Prostate gland (tissue), 2 donors: ENCODE measurements at places on chromosomes 5 and 9.

GRCh38 chr9:91502913-91503672 is 79.5 kb upstream of the NFIL3 start:
- H3K27ac ChIP-seq = no peak overlapping the region
- no peak overlapping the region for H3K4me3 ChIP-seq
- no peaks in the 10 kb centered on the region for H3K27me3 ChIP-seq
- no peak for DNase-seq
- no peaks in the 10 kb centered on the region for H3K4me1 ChIP-seq
- no peaks in the 10 kb centered on the region for H3K36me3 ChIP-seq

- DNase-seq = no peak
- H3K4me1 ChIP-seq = no peaks in the 10 kb centered on the region
- no peaks in the 10 kb centered on the region for H3K36me3 ChIP-seq
- H3K27me3 ChIP-seq = no peaks in the 10 kb centered on the region
- no peak overlapping the region for H3K4me3 ChIP-seq
Measured at GRCh38 chr9:93317495-93318094, 133.7 kb downstream of the WNK2 start.

GRCh38 chr5:113031104-113031503 is 54.5 kb downstream of the DCP2 start:
- no peaks in the 10 kb centered on the region for H3K4me1 ChIP-seq
- no peaks in the 10 kb centered on the region for H3K27me3 ChIP-seq
- H3K36me3 ChIP-seq = no peaks in the 10 kb centered on the region
- DNase-seq = no peak
- no peak overlapping the region for H3K27ac ChIP-seq

DNA sequence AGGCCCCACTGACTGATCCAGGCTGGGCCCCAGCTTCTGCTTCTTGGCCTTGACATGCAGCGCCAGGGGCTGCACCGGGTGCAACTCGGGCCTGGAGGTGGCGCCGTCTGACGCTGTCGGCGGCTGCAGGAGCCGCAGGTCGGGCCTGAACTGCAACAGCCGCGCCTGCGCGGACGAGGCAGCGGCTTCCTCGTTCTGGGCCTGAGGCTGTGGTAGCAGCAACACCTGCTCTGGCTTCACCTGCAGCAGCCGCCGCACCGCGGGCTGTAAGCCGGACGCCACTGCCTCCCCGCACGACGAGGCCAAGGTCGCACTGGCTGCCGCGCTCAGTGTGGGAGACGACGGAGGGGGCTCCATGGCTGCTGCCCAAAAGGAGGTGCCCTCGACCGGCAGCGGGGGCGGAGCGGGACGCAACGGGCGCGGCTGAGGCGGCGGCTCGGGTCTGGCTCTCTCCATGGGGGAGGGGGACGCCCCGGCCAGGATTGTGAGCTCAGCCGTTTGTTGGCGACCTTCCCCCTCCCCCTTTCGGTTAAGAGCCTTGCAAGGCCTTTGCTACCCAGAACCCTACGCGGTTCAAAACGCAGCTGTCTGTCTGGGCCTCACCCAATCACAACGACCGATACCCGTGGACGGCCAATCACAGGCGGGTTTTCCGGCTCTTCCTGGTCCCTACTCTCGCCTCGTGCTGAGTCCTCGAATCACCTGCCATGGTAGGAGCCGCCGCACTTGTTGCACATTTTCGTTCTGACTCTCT is 438 bp downstream of the SOX30 start:
- peak overlapping the region; percentile 36 for H3K4me3 ChIP-seq
- no peak overlapping the region for H3K27ac ChIP-seq
- no peaks in the 10 kb centered on the region for H3K27me3 ChIP-seq
- no peaks in the 10 kb centered on the region for H3K4me1 ChIP-seq
- H3K36me3 ChIP-seq = no peaks in the 10 kb centered on the region
- DNase-seq = peak; percentile 43

- no peak overlapping the region for H3K4me3 ChIP-seq
- H3K27ac ChIP-seq = no peak overlapping the region
- DNase-seq = no peak
- H3K36me3 ChIP-seq = no peaks in the 10 kb centered on the region
- H3K4me1 ChIP-seq = no peaks in the 10 kb centered on the region
Measured at GRCh38 chr5:169626779-169627178, 10.3 kb upstream of the DOCK2 start.

DNA sequence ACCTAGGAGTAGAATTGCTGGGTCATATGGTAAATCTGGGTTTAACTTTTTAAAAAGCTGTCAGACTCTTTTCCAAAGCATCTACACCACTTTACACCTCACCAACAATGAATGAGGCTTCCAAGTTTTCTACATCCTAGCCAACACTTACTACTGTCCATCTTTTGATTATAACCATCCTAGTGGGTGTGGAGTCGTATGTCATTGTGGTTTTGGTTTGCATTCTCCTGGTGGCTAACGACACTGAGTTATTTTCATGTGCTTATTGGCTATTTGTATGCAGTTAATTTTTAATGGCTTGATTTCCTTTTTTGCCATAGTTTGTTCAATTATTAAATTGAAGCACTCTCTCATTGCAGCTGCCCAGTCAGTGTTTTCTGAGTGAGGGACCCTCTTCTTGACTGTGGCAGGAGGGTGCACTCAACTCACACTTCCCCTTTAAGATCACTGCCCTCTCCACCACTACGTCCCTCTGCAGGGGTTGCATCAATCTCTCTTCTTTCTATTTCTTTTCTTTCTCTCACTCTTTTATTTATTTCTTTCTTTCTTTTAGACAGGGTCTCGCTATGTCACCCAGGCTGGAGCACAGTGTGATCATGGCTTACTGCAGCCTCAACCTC is 182.3 kb downstream of the C9orf152 start:
- DNase-seq = no peak
- H3K27me3 ChIP-seq = no peaks in the 10 kb centered on the region
- H3K4me3 ChIP-seq = no peak overlapping the region
- H3K4me1 ChIP-seq = no peaks in the 10 kb centered on the region
- H3K27ac ChIP-seq = no peak overlapping the region
- H3K36me3 ChIP-seq = no peaks in the 10 kb centered on the region

- no peaks in the 10 kb centered on the region for H3K27me3 ChIP-seq
- no peak overlapping the region for H3K4me3 ChIP-seq
- no peaks in the 10 kb centered on the region for H3K4me1 ChIP-seq
Measured at GRCh38 chr5:169921949-169922348, 58.3 kb downstream of the INSYN2B start.

DNA sequence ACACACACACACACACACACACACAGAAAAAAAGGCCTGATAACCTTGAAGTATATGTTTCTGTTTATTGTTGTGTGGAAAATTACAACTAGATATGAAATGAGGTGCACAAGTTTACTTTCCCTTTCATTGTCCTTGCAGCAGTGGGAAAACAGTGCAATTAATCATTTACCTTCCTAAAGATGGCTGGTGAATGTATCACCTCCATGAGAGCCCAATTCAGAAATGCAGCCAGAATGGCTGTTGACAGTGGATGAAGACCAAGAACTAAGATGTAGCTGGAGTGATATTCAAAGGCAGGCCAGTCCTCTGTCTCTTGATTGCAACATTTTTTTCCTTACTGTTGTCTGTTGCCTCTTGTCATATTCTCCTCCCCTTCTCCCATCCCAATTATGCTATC is 49.6 kb upstream of the EIF4EBP3 start:
- H3K36me3 ChIP-seq = no peaks in the 10 kb centered on the region
- H3K27ac ChIP-seq = no peak overlapping the region
- no peaks in the 10 kb centered on the region for H3K27me3 ChIP-seq
- no peak overlapping the region for H3K4me3 ChIP-seq

- H3K36me3 ChIP-seq = no peaks in the 10 kb centered on the region
- no peaks in the 10 kb centered on the region for H3K4me1 ChIP-seq
- no peak overlapping the region for H3K4me3 ChIP-seq
- H3K27ac ChIP-seq = no peak overlapping the region
Measured at GRCh38 chr5:145588113-145588512, 247.0 kb downstream of the PRELID2 start.

- H3K27me3 ChIP-seq = no peaks in the 10 kb centered on the region
- no peak for DNase-seq
- H3K36me3 ChIP-seq = no peaks in the 10 kb centered on the region
- H3K4me3 ChIP-seq = no peak overlapping the region
- no peak overlapping the region for H3K27ac ChIP-seq
Measured at GRCh38 chr9:69975681-69976080, 68.0 kb upstream of the MAMDC2 start.

GRCh38 chr9:100679834-100680233 is 102.0 kb downstream of the CAVIN4 start:
- no peak for DNase-seq
- no peak overlapping the region for H3K27ac ChIP-seq
- no peak overlapping the region for H3K4me3 ChIP-seq
- no peaks in the 10 kb centered on the region for H3K36me3 ChIP-seq
- no peaks in the 10 kb centered on the region for H3K4me1 ChIP-seq

GRCh38 chr9:130881516-130881915 is 15.1 kb downstream of the QRFP start:
- no peak overlapping the region for H3K4me3 ChIP-seq
- peaks cover 7% of the 10 kb centered on the region for H3K36me3 ChIP-seq
- H3K27ac ChIP-seq = no peak overlapping the region
- no peak for DNase-seq

DNA sequence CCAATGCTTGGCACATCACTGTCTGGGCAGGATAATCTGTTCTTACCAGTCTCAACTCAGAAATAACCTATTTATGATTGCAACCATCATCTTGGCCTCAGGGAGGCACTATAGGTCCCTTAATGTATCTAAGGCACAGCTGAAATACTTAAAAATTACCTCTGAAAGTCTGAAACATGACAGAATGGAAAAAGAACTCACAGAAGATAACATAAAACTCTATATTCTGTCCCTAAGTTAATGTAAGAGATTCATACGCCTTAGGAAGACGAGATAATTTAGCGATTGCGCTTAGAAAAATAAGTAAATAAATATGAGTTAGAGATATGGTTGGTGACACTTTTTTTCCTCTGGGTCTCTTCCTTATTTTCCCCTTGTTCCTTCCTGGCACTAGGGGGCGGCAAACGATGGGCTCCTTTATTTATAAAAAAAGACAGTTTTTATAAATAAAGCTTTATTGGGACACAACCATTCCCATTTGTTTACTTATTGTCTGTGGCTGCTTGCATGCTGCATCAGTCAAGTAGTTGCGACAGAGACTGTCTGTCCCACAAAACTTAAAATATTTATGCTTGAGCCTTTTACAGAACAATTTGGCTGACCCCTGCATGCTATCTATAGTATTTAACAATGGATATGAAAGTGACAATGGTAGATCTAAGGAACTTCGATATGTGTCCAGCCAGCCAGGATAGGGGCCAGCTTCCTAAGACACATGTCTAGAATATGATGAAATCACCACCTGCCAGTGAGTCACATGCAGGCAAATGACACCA is 79.6 kb downstream of the PDE4D start:
- H3K36me3 ChIP-seq = no peaks in the 10 kb centered on the region
- no peaks in the 10 kb centered on the region for H3K4me1 ChIP-seq
- no peaks in the 10 kb centered on the region for H3K27me3 ChIP-seq
- no peak for DNase-seq
- no peak overlapping the region for H3K27ac ChIP-seq
